Astrocyte (in vitro differentiated cells and primary cell): ENCODE measurements at places on chromosomes 2 and 18.
A peak's percentile ranks its signal among the peaks of the same experiment; 100 is the strongest.

DNA sequence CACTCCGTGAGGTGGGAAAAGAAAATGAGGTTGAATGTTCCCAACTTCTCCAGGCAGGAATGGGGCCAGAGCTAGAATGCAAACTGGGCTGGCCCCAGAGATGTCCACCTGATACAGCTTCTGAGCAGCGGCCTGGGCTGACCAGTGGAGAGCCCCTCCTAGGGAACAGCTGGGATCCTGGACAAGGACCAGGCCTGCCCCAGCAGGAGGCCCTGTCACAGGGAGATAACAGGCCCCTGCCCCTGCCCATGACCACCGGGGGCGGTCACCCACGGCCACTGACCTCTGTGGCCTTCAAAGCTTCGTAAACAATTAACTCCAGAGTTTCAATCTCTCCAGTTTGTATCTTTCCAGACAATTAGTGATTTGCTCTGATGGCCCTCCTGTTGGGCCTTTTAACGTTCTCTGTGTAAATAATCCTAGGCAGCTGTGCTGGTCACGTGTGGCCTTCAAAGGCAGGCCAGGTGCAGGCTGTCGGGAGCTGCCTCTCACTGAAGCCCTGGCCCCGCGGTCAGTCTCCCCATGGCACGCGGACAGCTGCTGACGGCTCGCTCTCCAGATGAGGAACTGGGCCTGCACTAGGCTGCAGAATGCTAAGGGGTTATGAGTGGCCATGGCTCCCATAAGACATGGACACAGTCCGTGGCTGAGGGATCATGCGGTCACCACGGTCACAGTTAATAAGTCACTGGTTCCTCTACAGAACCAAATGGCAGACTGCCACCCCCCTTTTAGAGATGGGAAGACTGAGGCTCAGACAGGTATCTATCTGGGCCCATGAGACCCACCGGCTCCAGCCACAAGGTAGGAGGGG, 9.2 kb downstream of the HS6ST1 start:
- DNase-seq: peak; percentile 18

- DNase-seq: no peak
Observed at GRCh38 chr2:2010251-2010650, 265.9 kb upstream of the PXDN start.

- peak; percentile 48 for DNase-seq
Observed at GRCh38 chr2:225041207-225041850, 939 bp downstream of the DOCK10 start.

GRCh38 chr2:166193407-166193806, 65.6 kb upstream of the SCN1A start:
- DNase-seq: no peak

GRCh38 chr2:240127911-240128607, 8.0 kb downstream of the COPS9 start:
- DNase-seq: no peak

- DNase-seq: peak; percentile 68
Observed at GRCh38 chr2:164145093-164145987, 409.5 kb upstream of the FIGN start.

DNA sequence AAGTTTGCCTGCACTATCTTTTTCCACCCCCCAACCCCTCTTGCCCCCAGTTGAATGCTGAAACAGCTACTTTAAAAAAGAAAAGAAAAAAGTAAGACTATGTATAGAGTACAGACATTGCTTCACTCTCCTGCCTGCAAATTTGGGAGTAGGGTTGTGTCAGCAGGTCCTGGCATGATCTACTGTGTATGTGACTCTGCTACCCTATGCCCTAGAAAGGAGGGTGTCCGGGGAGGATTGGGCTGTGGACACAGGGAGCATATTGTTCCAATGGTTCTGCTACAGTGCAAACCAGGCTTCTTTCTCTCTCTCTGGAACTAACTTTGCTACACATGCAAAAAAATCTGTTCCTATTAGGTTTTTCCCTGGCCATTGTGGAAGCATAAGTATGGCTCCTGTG, 9.9 kb upstream of the ZEB2 start:
- no peak for DNase-seq

- DNase-seq: no peak
Observed at GRCh38 chr2:128403814-128404708, 85.4 kb upstream of the HS6ST1 start.

GRCh38 chr2:207363761-207364290, 165.9 kb upstream of the CREB1 start:
- DNase-seq: no peak

DNA sequence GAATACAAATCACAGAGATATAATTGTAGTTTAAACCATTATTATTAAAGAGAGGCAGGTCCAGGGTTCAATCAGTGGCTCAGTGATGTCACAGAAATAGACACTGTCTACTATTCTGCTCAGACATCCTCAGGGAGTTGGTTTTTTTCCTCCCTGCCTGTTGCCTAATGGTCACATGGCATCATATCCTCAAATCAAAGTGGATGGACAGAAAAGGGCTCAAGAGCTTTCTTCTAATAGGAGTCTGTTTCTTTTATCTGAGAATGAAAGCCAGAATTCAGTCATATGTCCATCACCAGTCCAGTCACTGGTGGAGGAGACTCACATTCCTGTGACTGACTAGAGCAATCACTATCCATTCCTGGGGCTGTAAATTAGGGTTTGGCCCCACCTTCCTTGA, 27.9 kb upstream of the EPC2 start:
- no peak for DNase-seq

DNA sequence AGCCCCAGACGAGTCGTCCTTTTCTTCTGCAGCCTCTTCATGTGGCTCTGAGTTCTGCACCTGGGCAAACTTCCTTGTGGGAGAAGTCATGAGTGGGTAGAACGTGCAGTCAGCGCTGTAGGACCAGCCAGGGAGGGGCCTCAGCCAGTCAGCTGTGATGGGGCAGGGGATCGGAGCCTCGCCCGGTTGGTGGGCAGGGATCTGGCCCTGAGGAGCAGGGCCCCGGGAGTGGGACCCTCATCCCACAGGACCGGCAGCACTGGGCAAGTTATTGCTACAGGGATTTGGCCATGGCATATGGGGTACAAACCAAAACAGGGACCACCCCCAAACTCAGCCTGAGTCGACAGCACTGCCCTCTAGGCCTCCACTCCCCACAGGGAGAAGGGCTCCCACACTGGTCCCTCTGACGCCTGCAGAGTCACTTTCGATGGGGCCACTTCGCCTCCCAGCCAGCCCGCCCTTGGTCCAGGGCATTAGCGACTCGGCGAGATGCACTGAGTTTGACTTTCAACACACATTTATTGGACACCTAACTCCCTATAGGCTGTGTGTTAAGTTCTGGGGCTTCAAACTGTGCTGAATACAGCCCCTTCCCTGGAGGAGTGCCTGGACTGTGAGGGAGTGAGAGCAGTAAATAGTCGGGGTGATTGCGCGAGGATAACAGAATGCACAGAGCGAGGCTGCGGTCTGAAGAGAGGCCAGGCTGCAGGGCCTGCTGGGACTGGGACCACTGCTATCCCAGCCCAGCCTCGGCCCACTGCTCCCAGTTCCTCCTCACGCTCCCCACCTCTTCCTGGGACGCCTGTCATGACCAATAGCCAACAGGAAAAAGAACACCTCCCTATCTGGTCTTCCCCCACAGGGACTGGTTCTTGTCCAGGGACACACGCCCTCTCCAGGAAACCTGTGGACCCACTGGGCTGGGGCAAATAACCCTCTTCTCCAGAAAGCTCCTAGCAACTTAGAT, 55.9 kb downstream of the SDC1 start:
- no peak for DNase-seq

DNA sequence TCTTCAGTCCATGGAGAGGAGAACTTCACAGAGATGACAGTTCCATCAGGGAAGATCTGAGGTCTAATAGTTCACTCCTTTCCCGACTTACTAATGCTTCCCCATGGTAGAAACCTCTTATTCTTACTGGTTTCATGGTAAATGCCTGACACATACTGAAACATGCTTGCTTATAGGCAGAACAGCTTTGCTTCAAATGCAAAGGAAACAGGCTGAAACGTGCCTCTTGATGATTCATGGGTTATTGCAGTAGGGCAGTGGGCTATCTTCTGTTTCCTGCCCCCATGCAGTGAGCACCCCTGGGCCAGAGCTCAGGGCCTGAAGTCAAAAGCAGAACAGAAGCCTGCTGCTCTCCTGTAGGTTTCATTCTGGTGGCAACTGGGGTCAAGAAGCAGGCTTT, 223.5 kb downstream of the RDH14 start:
- DNase-seq: no peak

DNA sequence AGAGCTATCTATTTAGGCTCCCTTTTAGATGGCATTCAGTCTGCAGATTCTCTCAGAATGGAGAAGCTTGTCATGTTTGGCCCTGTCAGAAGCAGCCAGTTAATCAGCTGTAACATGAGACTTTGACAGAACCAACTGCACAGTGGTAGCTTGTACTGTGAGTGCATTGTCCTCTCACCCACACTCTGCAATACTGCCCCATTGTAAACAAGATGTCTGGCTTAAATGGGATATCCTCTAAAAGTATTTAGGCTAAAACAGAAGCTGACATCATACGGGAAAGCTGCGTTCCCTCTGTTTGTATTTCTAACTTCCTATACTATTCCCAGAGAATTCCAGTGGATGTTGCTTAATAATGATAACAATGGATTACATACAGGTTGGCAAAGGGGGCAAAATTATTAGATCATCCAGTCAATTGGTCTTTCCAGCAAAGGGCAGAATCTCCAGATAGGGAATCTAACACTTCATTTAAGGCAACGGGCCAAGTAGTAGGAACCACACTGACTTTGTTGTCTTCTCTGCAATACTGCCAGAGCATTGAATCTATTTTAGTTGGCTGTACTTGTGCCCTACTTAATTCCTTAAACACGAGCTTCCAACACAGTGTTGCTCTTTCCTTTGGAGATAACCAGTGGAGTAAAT, 15.4 kb upstream of the STAT4 start:
- DNase-seq: peak; percentile 64

GRCh38 chr18:54849683-54850082, 21.4 kb downstream of the RAB27B start:
- no peak for DNase-seq

- DNase-seq: no peak
Observed at GRCh38 chr2:50858156-50858555, 173.8 kb downstream of the NRXN1 start.

DNA sequence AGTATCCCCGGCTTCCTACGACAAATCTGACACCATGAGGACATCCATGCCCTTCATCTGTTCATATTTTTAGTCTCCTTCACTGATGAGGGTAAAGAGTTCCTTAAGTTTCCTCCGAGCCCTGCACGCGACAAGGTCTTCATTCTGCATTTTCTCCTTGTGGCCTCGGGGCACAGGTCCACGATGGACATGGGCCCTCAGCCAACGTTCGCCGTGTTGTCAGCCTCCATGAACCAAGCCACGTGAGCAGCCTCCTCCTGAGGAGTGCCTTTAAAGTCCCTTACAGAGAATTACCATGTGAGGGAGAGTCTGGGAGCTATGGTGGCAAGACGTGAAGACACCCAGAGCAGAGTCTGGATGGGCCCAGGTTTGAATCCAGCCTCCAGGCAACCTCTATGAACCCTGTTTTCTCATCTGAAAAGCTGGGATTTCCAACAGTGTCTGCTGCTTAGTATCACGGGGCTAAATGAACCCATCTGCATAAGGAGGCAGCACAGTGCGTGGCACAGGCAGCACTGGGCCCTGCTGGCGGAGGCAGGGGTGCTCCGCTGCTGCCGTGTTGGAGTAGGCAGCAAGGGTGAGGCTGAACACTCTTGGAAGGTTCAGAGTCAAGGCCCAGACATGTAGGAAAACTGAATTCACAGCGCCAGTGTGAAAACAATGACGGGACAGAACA, 54.1 kb downstream of the EIPR1 start:
- no peak for DNase-seq

DNA sequence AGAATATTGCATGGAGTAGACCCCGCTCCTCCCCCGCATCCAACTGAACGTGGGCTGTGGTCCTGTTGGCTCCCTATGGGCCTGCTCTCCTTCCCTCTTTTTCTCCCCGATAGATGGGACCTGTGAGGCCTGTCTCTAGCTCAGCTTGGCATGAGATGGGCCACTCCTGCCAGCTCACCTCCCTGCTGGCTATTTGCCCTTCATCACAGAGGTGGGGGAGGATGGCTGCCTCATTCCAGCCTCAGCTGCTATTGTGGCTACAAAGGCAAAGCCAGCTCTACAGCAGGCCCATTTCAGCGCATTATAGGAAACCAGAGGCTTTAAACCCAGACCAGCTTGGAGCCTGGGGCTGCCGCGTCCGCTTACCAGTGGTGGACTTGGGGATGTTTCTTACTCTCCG, 313.9 kb downstream of the GBX2 start:
- no peak for DNase-seq

GRCh38 chr18:25278394-25278793, 73.6 kb downstream of the ZNF521 start:
- DNase-seq: no peak

DNA sequence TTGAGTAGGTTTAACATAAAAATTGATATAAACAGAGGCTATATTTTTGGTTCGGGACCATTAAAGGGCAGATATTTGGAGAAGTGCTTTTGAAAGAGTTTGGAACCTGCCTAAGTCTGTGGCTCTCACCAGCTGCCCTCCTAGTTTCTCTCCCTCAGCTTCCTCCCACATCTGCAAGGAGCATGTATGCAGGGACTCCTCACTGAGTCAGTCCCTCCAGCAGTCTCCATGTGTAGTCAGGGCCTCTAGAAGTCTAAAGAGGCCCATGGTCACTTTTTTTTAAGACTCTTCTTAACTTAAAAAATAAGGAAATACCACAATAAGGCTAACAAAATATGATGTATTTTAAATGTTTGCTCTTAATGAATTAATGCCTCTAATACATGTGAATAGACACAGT, 220.0 kb upstream of the TANK start:
- DNase-seq: no peak

GRCh38 chr2:27715318-27716210, 51.9 kb downstream of the SLC4A1AP start:
- peak; percentile 62 for DNase-seq

DNA sequence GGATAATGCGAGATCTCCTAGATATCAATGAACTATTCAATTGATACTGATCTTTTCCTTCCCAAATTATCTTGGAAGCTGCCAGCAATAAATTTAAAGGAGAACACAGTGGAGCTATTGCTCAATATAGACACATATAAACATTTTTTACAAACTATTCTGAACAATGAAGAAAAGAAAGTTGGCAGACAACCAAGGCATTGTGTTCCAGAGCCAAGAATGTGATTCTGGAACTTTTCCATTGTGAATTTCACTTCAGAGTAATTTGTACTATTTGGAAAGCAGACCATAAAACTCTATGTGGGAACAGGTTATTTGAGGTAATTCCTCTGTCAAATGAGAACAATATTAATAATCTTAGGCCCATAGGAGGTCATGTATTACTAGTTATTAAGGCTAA, 588.2 kb downstream of the IRS1 start:
- peak; percentile 88 for DNase-seq

- peak; percentile 96 for DNase-seq
Observed at GRCh38 chr2:221283896-221284545, 288.1 kb downstream of the EPHA4 start.

DNA sequence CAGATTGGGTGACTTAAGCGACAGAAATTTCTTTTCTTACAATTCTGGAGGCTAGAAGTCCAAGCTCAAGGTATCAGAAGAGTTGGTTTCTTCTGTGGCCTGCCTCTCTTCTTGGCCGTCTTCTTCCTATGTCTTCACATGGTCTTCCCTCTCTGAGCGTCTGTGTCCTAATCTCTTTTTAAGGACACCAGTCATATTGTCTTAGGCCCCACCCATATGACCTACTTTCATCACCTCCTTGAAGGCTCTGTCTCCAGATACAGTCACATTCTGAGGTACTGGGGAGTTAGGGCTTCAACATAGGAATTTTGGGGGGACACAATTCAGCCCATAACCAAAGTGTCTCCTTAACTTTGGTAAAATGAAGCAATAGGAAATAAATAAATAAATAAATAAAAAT, 110.9 kb upstream of the EPC2 start:
- DNase-seq: no peak
